Esophagus muscularis mucosa (tissue), 4 donors: ENCODE measurements at places on chromosomes 6 and 20. TPM values are rescaled to one million over a fixed set of nuclear protein-coding genes. Genes with fewer than 3 reads are reported as not detected.
A peak's percentile ranks its signal among the peaks of the same experiment; 100 is the strongest.

- no peak for DNase-seq
These were observed 21.7 kb downstream of the ELOVL5 start for GRCh38 chr6:53327017-53327395.

DNA sequence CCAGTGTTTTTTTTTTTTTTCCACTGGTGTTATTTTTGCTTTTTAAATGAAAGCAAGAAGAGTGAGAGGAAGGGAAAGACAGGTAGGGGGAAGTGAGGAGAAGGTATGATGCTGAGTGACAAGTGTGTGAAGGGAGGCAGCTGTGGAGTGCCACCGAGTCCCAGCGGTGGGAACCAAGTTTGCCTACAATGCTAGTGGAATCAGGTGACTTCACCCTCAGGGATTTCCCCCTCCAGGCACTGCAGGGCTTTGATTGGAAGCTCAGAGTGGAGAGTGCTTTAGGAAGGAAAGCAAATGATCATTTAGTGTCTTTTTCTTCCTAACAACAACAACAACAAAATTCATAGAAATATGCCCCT lies 120.5 kb upstream of the ENPP5 start:
- DNase-seq: peak; percentile 21

- DNase-seq: no peak
These were observed 156.6 kb downstream of the NFATC2 start for GRCh38 chr20:51385646-51386530.

- DNase-seq: no peak
These were observed 6.2 kb downstream of the RSPO3 start for GRCh38 chr6:127124680-127125079.

DNA sequence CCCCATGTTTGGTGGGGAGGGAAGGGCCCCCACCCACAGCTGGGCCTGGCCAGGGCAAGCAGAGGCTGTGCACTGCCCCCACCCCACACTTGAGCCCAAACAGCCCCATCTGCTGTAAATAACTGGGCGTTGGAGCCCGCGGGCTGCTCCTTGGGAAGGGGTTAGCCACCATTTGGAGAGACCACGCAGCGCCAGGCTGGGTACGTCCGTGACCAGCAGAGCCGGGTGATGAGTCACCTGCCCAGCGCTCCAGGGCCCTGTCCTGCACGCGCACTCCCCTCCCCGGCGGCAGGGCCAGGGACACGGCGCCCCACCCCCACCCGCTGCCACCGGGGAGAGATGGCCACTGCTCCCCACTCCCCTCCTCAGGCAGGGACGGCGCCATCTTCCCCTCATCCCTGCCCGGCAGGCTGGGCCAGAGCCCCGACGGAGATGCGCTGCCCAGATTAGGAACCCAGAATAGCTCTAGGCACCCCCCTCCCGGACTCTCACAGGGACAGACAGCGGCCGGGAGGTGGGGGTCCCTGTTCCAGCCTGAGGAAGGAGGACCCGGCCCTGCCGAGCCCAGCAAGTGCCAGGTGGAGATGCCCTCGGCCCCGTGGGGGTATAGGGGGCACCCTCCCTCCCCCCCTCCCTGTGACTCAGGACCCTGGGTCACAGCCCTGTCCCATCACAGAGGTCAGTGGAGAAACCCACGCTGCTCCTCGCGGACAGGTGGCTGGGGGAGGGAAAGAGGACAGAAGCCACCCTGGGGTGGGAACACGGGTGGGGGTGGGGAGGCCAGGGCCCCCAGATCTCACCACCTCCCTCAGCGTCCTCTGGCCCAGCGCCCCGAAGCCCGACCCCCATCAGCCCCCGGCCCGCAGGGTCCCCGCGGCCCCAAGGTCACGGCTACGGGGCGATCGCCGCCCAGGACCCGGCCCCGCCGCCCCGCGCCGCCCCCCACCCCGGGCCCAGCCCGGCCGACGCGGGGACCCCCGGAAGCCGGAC lies 642 bp downstream of the EEF1A2 start:
- DNase-seq: no peak

DNA sequence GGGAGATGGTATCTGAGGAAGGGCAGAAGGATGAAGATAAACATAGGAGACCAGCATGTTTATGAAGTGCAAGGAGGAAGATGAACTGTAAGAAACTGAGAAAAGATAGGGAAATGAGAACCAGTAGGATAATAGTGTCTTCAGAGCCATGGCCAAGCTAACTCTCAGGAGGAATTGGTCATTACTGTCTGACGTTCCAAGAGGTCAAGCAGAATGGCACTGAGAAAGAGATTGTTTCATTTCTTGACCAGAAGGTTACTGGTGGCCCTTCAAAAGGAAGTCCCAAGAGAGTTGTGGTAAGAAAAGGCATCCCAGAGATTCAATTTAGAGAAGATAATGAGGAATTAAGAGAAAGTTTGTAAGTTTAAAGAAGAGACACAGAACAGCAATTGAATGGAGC lies 47.5 kb downstream of the EYA4 start:
- DNase-seq: no peak

DNA sequence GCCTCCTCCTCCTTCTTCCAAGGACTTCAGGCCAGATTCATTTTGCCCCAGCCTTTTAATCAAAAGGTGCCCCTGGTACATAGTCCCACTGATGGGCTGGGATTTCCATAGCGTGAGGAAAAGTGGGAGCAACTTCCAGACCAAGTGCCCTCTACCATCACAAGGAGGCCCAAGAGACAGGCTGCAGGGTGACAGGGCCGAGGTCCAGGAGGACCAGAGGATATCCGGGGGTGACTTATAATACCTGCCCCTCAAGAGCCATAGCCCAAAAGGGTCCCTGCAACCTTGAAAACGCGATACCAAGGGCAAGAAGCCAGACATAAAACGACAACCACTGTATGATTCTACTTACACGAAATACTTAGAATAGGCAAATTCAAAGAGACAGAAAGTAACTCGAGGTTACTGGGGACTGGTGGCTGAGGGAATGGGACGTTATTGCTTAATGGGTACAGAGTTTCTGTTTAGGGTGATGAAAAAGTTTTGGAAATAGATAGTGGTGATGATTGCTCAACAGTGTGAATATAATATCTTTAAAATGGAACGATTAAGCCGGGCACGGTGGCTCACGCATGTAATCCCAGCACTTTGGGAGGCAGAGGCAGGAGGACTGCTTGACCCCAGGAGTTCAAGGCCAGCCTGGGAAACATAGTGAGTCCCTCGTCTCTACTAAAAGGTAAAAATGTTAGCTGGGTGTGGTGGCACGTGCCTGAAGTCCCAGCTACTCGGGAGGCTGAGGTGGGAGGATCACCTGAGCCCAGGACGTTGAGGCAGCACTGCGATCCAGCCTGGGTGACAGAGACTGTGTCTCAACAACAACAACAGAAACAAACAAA lies 71.9 kb downstream of the NOL4L start:
- DNase-seq: no peak

DNA sequence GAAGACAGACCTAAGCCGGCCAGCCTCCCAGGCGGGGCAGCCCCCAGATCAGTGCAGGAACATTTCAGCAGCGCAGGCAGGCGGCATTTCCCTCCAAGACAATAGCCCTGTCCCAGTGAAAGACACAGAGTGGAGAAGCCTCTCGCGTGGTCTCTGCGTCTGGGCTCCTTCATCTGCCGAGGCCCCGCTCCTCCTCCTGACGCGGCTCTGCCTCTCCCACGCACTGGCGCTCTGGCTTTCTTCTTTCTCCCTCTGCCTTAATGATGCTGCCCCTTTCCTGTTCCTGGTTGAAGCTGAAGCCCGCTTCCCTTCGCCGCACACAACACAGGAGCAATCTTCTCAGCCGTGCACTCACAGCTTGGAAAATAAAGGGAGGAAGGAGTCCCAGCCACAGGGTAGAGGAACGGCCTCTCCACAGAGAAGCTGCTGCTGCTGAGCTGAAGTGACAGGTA lies 347.5 kb downstream of the CDH4 start:
- no peak for DNase-seq

DNA sequence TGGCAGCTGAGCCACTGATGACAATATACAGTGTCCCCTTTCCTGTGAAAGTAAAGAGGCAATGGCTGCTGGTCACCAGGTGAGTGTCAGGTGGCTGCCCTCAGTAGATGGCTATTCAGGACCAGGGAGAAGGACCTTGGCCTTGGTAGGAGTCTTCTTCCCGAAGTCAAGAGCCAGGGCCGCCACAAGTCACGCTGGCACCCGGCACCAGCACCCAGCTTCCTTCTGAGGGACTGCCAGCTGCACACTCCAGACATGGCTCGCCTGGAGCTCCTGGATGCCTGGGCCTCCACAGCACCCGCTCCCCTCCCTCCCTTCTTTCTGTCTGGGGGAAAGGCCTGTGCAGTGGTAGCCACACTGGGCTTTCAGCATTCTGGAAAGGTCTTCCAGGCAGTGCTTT lies 126.9 kb downstream of the TMEM242 start:
- no peak for DNase-seq

DNA sequence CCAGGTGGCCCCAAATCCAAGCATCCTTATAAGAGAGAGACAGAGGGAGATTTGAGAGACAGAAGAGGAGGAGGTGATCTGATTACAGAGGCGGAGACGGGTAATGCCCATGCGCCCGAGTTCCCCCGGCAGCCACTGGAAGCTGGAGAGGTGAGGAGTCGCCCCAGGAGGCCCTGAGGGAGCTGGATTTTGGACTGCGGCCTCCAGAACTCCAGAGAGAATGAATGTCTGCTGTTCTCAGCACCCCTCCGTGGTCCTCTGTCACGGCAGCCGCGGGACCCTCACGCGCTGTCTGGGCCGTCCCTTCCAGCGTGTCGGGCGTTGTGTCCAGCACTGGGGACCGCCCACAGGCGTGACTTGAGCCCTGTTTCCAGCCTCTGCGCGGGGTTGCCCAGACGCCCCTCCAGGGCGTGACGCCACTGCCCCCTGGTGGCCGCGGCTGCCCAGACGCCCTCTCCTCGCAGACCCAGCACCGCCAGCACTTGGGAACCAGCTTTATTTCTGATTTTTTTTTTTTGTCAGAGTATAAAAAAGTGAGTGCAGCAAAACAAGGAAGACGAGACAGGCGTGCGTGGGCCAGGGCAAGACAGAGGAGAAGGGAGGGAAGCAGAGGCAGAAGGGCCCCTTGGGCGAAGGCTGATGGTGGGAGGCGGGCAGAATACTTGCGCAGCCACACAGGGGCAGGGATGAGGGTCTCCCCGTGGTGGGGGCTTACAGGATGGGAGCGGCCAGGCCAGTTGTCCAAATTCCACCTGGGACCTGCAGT lies 4.1 kb upstream of the ZNF512B start:
- peak; percentile 96 for DNase-seq

- DNase-seq: no peak
These were observed 53.7 kb downstream of the LYRM4 start for GRCh38 chr6:5206920-5207561.

DNA sequence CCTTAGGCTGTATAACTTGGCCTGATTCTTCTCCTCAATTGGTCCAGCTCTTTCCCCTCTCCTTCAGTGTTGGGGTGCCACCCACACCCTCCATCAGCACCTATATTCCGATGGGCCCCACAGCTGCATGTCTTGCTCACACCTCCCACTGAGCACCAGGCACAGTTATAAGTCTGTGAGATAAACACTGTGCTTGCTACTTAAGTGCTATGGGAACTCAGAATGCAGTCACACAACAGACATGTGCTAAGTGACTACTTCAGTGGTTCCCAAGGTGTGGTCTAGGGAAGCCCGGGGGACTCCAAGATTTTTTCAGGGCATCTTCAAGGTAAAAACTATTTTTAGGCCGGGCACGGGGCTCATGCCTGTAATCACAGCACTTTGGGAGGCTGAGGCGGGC lies 7.3 kb downstream of the ZC3H12D start:
- no peak for DNase-seq

DNA sequence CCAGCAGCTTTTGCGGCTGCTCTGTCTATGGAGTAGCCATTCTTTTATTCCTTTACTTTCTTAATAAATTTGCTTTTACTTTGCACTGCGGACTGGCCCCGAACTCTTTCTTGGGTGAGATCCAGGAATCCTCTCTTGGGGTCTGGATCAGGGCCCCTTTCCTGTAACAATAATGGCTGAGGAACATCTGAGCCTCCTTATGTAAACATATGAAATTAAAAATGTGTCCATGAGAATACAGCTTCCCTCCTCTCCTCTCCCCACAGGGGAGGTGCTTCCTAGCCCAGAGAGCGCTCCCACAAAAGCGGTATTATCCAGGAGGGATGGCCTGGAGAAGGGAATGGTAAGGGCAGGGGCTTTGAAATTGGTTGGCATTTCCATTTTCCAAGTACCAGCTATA lies 81.1 kb downstream of the PSMG4 start:
- no peak for DNase-seq

GRCh38 chr6:127182501-127182900 lies 64.0 kb downstream of the RSPO3 start:
- no peak for DNase-seq

DNA sequence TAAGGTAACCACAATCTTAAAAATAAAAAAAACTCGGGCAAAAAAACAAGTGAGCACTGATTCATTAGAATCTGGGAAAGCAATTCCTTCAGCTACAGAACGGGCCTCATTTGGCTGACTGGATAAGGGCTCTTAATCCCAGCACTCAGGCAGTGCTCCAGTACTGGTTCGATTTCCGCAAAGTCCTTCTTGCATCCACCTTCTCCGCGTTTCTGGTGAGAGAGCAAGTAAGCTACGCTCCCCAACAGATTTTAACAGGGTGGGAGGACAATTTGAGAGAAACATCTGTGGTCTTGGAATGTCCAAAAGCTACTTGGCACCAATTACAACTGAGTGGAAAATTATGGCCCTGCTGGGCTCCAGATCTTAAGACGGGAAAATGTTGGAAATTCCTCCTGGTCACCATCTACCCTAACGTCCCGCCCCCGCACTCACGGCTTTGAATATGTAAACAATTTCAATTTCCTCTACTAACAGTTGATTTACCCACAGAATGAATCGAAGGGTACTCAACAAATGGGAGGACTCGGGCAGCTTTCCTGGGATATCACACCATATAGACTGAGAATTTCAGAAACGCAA lies 18.1 kb upstream of the ZSCAN9 start:
- no peak for DNase-seq

- no peak for DNase-seq
These were observed 1.9 kb downstream of the PPP1R18 start for GRCh38 chr6:30684386-30685156.

DNA sequence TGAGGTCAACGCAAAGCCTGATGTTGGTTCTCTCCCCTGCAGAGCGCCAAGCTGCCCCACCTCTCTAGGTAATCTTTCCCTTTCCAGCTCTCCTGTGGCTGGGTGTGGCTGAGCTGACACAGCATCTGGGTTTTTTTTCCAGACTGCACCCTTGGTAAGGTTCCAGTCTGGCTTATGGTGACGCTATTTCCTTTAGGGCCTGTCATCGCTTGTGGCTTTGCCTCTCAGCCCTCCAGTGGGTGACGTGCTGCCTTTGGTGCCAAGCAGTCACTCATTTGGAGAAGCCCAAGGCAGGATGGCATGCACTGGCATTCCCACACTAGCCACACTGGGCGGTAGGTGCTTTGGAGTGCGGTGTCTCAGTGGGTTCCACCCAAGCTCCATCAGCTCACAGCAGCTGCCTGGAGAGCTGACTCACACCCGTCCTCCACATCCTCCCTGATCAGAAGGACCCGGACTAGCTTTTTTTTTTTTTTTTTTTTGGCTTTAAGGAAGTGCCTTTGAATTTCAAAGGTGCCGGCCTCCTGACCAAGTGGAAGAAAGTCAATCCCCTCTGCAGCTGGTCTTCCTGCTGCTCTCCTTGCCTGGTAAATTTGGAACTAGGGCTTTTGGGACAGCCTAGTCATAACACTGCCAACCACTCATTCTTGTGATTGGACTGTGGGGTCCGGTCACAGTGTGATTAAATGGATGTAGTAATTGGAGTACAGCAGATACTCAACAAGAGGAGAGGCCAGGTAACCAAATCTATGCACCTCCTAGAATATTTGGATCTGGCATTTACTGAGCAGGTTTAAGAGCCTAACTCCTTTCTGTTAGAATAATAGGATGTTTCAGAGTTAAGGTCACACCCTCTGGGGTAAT lies 153.6 kb downstream of the CD83 start:
- DNase-seq: peak; percentile 39

The SCRT2 gene
- not detected for total RNA-seq

The MYH7B gene
- 0.42 TPM for total RNA-seq

The FNDC11 gene
- total RNA-seq: 0.23 TPM

The PSMA7 gene
- total RNA-seq: 321 TPM

The RAB23 gene
- total RNA-seq: 102 TPM

The ZSCAN23 gene
- 1.0 TPM for total RNA-seq
